MM.1S (cell line): ENCODE measurements at places on chromosomes 13 and 19.

GRCh38 chr19:19329126-19329525 lies 8.5 kb downstream of the MAU2 start:
- no peak for DNase-seq

DNA sequence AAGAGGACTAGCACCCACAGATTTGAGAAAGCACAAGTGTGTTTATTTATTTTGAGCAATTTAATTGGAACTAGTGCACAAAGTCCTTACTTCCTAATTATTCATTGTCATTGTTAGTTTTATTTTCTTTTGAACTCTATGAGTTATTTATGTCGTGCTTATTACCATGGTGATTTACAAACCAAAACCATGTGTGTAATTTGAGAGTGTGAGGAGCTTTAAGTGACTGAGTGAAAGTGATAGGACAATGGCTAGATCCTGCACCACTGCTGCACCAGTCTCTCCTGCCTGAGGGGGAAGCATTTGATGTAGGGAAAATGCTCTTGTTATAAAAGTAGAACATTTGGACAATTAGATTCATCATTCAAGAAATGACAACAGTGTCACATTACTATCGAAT lies 172.3 kb upstream of the KLF12 start:
- peak; percentile 35 for DNase-seq

DNA sequence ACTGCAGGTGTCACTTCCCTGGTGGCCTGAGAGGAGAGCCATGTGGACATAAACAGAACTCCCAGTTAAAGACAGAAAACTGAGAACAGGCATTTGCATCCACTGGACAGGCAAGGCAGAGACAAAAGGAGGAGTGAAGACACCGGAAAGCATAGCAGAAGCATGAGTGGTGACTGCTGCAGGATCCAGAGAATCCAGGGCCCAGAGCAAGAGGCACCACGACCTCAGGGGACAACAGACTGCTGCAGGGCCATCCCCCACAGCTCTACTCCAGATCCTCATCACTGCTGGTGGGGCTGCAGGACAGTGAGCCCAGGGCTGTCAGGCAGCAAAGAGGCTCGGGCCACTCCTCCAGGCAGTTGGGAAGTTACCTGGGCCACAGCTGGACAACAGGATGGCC lies 14.5 kb upstream of the ISYNA1 start:
- DNase-seq: no peak

DNA sequence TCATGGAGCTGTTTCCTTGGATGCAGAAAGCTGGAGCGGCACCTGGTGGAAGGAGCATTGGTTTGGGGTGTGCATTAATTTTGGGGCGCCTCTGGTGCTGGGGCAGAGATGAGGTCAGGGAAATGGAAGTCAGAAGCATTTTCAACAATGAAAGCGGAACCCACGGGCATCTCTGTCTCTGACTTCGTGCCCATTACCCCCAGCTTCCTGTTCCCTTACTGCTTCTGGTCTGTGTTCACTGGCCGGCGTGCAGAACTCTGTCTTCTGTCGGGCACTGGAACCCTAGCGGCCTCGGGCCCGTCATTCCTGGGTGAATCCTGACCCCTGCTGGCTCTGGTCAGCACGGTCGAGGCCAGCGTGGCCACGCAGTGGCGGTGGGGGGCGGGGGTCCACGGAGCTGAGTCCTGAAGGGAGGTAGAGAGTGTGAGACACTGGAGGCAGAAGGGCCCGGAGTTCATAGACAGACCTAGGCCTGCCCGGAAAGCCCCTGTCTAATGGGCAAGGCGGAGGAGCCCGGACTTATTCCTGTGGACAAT lies 7.9 kb upstream of the LINGO3 start:
- peak; percentile 32 for DNase-seq
